ENCODE measurements at places on chromosomes 12 and 14. TPM values are rescaled to one million over a fixed set of nuclear protein-coding genes. Genes with fewer than 3 reads are reported as not detected.

Gene CCT2
- 342 TPM for total RNA-seq

Gene FOXA1
- total RNA-seq = 0.34 TPM

DNA sequence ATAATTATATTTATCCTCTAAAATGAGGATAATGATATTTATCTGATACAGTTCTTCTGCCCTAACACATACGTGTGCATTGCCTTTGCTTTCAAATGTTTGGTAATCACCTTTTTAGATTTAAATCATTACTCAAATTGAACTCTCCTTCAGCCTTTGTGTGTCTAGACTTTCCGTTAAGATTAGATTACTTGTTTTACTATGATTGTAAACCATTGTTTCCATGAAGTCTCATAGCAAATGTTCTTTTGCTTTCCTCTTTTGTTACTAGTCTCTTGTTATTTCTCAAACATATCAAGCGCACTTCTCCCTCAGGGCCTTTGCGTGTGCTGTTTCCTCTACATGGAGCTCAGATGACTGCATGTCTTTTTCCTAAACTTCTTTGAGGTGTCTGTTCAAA, 63.7 kb downstream of the ETV6 start:
- DNase-seq = no peak

Gene DPF3
- total RNA-seq = 0.31 TPM

GRCh38 chr12:79420146-79420618, 270.6 kb downstream of the PAWR start:
- DNase-seq = no peak

GRCh38 chr12:111063295-111064026, 143.1 kb upstream of the MYL2 start:
- no peak for DNase-seq

Gene ANO4
- 2.6 TPM for total RNA-seq

GRCh38 chr14:80946797-80947196, 5.3 kb upstream of the CEP128 start:
- DNase-seq = no peak

Gene PTPRB
- 3.3 TPM for total RNA-seq

DNA sequence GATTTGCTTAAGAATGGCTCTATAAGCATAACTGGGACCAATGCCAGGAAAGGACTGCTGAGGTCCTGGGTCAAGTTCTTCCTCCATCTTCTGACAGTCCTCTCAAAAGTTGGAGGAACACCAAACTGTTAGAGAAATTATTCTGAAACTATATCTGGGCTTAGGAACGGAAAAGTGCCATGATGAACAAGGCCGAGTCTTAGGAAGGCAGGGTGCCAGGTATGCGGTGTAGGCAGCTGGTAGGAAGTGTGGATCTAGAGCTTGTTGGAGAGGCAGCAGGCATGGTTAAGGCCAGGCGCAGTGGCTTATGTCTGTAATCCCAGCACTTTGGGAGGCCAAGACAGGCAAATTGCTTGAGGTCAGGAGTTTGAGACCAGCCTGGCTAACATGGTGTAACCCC, 7.7 kb downstream of the GNPTAB start:
- DNase-seq = no peak

Gene ART4
- not detected for total RNA-seq

Gene UNG
- total RNA-seq = 125 TPM

DNA sequence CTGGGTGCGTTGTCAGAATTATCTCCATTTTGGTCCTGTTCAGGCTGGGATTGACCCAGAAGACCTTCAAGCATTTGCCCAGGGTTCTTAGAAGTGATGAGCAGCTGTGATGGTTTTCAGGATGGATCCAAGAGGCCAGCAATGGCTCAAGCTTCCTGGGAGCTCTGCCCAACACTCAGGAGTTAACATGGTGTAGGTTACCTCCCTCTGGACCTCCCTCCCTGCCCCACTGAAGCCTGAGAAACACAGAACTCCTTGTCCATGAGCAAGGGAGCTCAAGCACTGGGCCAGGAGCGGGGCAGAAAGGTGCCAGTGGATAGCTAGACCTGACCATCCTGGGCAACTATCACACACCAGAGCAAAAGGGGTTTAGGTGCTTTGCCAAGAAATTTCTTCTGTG, 148.4 kb upstream of the FKBP4 start:
- DNase-seq = peak; percentile 2

DNA sequence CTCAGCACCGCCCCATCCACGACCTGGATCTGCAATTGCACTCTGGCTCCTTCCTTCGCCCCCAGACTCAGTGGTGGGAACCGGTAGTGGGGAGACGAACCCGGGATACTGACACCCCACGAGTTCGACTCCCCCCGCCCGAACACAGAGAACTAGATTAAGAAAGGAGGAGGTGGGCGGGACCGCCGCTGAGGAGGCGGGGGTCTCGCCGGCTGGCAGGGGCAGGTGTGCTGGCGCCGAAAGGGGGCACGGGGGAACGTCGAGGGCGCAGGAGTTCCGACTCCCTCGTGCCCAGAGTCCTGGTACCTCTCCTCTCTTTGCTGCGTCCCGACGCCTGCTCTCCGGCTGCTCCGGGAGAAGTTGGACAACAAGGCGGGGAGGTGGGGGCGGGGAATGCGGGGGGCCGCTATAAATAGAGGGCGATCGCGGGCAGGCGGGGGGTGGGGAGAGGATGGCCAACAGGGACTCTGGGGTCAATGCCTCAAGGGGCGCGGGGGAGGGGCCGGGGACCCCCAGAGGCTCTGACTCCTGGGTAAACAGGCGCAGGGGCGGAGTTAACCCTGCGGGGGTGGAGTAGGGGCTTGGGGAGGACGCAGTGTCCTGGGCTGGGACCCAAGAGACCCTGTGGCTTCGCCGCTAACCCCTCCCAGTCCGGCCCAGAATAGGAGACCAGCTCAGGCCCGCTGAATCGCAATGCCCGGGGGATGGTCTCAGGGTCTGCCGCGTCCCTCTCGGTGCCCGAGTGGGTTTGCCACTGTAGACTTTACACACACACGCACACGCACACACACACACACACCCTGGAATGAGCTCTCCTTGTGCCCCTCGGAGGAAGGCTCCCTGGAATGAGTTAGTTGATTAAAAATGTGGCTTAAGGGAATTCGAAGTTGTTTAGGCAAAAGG, 761 bp upstream of the NDRG2 start:
- peak; percentile 81 for DNase-seq

GRCh38 chr14:58354808-58355207, 40.9 kb upstream of the TOMM20L start:
- DNase-seq = no peak

- no peak for DNase-seq
Observed at GRCh38 chr12:70733385-70733784, 96.2 kb upstream of the PTPRB start.

Gene LAG3
- total RNA-seq = 2.6 TPM

GRCh38 chr12:57129321-57129842, 1.1 kb downstream of the LRP1 start:
- no peak for DNase-seq

DNA sequence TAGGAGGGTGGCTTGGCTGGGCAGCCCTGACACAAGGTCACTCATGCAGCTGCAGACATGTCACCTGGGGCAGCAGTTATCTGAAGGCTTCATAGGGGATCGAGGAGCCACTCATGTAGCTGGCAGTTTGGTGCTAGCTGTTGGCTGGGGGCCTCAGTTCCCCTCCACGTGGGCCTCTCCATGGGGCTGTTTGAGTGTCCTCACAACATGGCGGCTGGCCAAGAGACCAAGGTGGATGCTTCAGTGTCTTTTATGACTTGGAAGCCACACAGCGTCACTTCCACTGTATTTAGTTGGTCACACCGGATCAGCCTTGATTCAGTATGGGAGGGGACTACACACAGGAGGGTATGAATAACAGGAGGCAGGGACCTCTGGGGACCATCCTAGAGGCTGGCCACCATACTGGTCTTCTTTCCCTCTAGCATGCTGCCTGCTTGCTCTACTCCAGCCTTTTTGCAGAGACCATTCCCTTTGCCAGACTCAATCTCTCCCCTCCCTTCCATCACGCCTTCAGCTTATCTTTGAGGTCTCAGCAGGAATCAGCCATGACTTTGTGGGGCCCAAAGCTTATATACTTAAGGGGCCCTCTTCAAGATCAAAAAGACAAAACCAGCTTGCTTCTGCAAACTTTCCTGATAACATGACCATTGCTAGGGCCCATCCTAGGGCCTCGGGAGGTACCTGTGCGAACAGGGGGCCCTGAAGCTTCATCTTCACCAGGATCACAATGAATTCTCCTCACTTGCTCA, 53.4 kb downstream of the RPH3A start:
- no peak for DNase-seq

GRCh38 chr14:22903742-22904087, 15.2 kb downstream of the RBM23 start:
- DNase-seq = no peak

Gene PTCSC3
- not detected for total RNA-seq

DNA sequence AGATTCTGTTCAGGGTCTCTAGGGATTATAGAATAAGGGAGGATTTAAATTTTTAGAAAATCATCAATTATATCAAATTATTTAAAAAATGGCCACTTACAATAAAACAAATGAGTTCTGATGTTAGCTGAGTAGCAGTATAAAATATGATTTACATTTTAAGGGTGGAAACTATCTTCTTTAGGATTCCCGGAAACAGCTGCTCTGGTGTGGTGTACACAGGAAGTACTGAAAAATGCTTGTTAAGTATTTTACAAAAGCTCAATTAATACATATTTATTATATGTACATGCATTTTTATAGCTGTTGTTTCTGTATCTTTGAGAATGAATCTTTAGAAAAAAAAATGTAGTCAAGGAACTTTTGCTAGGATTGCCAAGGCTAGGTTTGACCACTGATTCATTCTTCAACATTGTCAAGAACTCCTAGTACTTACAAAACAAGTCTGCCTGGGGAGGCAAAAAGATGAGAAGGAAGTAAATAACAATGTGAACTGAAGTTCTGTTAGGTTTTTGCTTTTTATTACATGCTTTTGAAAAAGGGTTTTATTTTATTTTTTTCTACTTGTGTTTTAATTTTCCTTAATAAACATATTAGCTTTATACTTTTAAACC, 48.0 kb downstream of the ARF6 start:
- no peak for DNase-seq

- DNase-seq = peak; percentile 58
Observed at GRCh38 chr12:29148911-29149690, at the start of gene FAR2. FAR2 (plus strand) TSS chr12:29149278; CDS start chr12:29270450, 121,172 bp downstream.

DNA sequence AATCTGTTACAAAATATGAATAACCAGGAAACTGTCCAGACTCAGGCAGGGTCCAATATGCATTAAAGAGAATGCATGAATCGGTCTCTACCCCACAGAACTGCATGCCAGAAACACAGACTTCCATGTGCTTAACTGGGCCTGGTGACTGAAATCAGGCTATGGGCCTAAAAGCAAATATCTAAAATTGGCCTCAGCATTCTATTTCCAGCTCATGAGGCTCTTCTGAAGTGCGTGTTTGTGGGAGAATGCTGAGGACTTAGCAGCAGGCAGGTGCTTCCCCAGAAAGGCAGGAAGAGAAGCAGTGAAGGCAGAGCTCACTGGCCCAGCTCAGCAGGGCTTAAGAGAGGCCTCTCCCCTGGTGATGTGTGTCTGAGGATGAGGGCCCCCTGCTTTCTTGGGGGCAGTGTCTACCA, 48.5 kb downstream of the ADGRD1 start:
- no peak for DNase-seq

Gene CELA1
- total RNA-seq = not detected

DNA sequence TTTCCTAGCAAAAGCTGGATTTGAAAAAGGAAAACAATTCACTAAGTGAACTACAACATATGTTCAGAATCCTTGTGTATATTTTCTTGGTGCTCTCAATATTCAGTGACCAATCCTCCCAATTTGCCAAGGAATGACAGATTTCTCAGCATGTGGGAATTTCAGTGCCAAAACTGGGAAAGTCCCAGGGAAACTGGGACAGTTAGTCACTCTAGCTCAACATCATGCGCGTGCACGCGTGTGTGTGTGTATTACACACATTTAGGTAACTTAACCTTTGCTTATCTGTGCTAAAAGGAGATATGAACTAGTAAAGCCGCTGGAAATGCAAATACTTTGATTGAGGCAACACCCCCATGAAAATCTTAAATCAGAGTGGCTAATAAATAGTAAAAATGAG, 26.1 kb upstream of the SLC6A13 start:
- DNase-seq = no peak

DNA sequence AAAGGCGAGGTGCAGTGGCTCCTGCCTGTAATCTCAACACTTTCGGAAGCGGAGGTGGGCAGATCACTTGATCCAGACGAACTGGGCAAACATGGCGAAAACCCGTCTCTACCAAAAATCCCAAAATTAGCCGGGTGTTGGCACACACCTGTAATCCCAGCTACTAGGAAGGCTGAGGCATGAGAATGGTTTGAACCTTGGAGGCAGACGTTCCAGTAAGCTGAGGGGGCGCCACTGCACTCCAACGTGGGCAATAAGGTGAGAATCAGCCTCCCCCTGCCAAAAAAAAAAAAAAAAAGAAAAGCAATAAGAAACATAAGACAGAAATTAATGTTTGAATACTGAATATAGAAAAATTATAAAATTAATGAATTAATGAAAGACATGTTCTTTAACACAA, 928.7 kb downstream of the LRFN5 start:
- peak; percentile 36 for DNase-seq

- no peak for DNase-seq
Observed at GRCh38 chr12:86929962-86930361, 673.8 kb upstream of the MGAT4C start.

Gene TMEM119
- total RNA-seq = 0.20 TPM

Gene RBM25
- 142 TPM for total RNA-seq

GRCh38 chr12:121461048-121461447, 61.1 kb downstream of the RNF34 start:
- no peak for DNase-seq

DNA sequence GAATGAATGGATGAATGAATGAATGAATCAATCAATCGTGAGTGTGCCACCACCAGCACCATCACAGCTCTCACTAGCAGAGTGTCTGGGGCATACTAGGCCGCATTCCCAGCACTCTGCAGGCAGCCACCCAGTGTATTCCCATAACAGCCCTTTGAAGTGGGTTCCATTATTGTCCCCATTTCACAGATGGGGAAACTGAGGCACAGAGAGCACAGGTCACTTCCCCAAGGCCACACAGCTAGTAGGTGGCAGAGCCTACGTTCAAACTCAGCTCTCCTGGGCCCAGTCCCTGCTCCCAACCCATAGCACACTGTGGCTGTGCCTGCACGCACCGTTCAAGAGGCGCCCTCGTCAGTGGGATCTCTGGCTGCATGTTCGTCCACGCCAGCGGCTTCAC, 88.1 kb downstream of the RFLNA start:
- no peak for DNase-seq

- no peak for DNase-seq
Observed at GRCh38 chr12:6198556-6198955, 1.6 kb upstream of the CD9 start.

DNA sequence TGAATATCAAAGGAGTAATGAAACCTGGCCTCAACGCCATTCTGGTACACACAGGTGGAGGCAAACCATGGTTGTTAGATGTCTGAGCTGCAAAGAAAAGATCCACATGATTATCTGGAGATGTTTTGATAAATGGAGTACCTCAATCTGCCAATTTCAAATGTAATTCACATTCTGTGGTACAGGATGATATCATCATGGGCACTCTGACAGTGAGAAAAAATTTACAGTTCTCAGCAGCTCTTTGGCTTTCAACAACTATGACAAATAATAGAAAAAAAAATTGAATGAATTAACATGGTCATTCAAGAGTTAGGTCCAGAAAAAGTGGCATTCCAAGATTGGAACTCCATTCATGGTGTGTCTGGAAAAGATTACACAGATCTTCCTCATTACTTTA, 17.3 kb downstream of the TMED8 start:
- no peak for DNase-seq

Gene MYF6
- total RNA-seq = 0.15 TPM
